ENCODE measurements at places on chromosomes 3 and 15.

GRCh38 chr15:55588070-55588814 is at the start of gene PYGO1:
PYGO1 (minus strand) TSS chr15:55588345; CDS start chr15:55587883, 462 bp downstream.
- H3K27ac ChIP-seq: peak within 1 kb of the TSS; percentile 69
- H3K36me3 ChIP-seq: no peaks in the 10 kb centered on the region
- H3K4me3 ChIP-seq: peak within 1 kb of the TSS; percentile 43

DNA sequence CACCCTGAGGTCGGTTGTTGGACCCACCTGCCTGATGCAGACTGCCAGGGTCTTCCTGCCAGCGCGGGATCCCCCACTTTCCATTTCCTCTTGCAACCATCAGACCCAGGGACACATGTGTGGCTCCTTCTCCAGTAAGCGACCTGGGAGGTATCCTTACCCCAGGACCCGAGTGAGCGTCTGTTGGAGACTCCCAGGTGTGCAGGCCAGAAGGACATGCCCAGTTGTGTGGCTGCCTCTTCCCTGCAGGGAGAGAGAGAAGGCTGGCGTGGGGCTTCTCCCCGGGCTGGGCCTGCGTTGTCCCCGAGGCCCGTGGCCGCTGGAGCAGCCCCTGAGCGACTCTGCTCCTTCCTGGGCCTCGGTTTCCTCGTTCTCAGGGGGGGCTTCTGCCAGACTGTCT is 56.8 kb downstream of the APBA2 start:
- no peak overlapping the region for H3K27ac ChIP-seq
- no peaks in the 10 kb centered on the region for H3K27me3 ChIP-seq
- no peak for DNase-seq
- H3K4me3 ChIP-seq: no peak overlapping the region
- H3K36me3 ChIP-seq: no peaks in the 10 kb centered on the region
- H3K4me1 ChIP-seq: no peaks in the 10 kb centered on the region

- no peaks in the 10 kb centered on the region for H3K4me1 ChIP-seq
- no peaks in the 10 kb centered on the region for H3K27me3 ChIP-seq
- H3K4me3 ChIP-seq: no peak overlapping the region
- H3K27ac ChIP-seq: no peak overlapping the region
Measured at GRCh38 chr3:189720736-189721417, 89.7 kb downstream of the TP63 start.

GRCh38 chr15:90871139-90871715 is 2.8 kb downstream of the FURIN start:
- DNase-seq: no peak
- peak overlapping the region; percentile 96 for H3K27ac ChIP-seq
- peak overlapping the region; percentile 71 for H3K4me3 ChIP-seq

- no peak overlapping the region for H3K4me3 ChIP-seq
- H3K27ac ChIP-seq: no peak overlapping the region
- H3K4me1 ChIP-seq: no peaks in the 10 kb centered on the region
- H3K27me3 ChIP-seq: no peaks in the 10 kb centered on the region
- no peaks in the 10 kb centered on the region for H3K36me3 ChIP-seq
- no peak for DNase-seq
Measured at GRCh38 chr3:54538346-54538745, 389.5 kb downstream of the LRTM1 start.

- H3K4me3 ChIP-seq: no peak overlapping the region
- no peak for DNase-seq
- H3K27ac ChIP-seq: no peak overlapping the region
- H3K4me1 ChIP-seq: no peaks in the 10 kb centered on the region
- no peaks in the 10 kb centered on the region for H3K36me3 ChIP-seq
Measured at GRCh38 chr15:99141943-99142342, 37.1 kb downstream of the SYNM start.

GRCh38 chr3:175185903-175186302 is 326.8 kb downstream of the NAALADL2 start:
- no peak overlapping the region for H3K27ac ChIP-seq
- H3K4me1 ChIP-seq: no peaks in the 10 kb centered on the region
- H3K27me3 ChIP-seq: no peaks in the 10 kb centered on the region
- DNase-seq: no peak

GRCh38 chr15:79987569-79987955 is 16.6 kb upstream of the BCL2A1 start:
- H3K4me1 ChIP-seq: peaks cover 41% of the 10 kb centered on the region

DNA sequence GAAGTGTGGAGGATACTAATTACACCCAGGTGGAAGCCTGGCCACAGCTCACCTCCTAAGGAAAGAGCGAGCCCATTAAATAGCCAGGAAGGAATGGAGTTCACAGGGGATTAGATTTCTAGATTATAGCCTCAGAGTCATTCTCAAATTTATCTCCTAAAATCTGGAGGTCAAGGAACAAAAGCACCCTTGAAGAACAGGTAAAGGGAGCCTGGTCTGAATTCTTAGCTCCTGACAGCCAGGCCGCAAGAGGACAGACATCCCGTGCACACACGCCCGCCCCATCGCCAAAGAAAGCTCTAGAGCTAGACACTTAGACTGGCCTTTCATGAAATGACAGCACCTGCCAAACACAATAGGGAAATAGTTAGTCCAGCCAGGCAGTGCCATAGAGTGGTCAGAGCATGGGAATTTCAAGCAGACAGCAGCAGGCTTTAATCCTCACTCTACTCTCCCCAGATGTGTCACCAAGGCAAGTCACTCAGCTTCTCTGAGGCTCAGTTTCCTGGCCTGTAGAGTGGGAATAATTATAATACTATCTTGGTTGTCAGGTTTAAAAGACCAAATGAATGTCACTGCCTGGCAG is 59.2 kb downstream of the LIPC start:
- H3K27ac ChIP-seq: no peak overlapping the region
- no peak overlapping the region for H3K4me3 ChIP-seq
- no peaks in the 10 kb centered on the region for H3K36me3 ChIP-seq

GRCh38 chr15:69887009-69887408 is 210.7 kb downstream of the TLE3 start:
- peaks cover 13% of the 10 kb centered on the region for H3K27me3 ChIP-seq
- no peak for DNase-seq
- no peak overlapping the region for H3K27ac ChIP-seq
- no peaks in the 10 kb centered on the region for H3K4me1 ChIP-seq
- no peaks in the 10 kb centered on the region for H3K36me3 ChIP-seq

GRCh38 chr15:76464247-76464646 is 127.7 kb downstream of the ISL2 start:
- H3K27ac ChIP-seq: no peak overlapping the region
- no peak for DNase-seq
- H3K27me3 ChIP-seq: no peaks in the 10 kb centered on the region
- no peak overlapping the region for H3K4me3 ChIP-seq
- no peaks in the 10 kb centered on the region for H3K36me3 ChIP-seq
- H3K4me1 ChIP-seq: no peaks in the 10 kb centered on the region

DNA sequence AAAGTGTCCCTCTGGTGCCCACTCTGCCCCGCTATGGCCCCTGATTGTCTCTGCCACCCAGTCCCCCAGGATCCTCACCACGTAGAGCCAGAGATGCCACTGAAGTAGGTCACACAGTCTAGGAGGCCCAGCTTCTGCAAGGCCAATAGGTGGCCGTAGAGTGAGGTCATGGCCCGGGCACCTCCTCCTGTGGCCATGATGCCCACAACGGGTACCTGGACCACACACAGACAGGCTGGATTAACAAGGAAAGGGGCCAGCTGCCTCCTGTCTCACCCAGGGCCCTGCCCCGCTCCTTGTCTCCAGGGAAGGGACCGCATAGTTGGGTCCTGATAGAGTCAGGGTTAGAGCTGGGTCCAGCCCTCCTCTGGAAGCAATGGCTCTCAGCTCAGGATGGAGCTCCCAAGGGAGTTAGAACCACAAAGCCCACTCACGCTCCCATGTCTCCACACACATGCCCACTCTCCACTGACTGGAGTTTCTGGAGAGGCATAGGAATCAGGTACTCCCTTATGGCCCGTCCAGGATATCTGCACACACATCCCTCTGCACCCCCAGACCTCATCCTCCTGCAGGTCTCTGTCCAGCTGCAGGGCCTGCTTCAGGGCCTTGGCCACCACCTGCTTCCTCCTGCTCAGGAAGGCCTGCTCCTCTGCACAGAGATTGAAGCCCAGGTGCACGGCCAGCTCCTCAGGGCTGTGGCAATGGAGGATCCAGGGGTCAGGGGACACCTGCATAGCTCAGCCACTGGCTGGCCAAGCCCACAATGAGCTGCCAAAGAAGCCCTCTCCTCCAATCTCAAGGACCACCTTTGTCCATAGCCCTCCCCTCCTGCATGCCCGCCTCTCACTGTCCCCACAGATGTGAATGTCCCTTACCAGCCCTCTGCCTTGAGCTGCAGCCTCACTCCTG is 13.2 kb downstream of the PLA2G4D start:
- no peak for DNase-seq
- H3K27ac ChIP-seq: no peak overlapping the region
- H3K4me3 ChIP-seq: no peak overlapping the region
- H3K36me3 ChIP-seq: no peaks in the 10 kb centered on the region
- H3K27me3 ChIP-seq: peaks cover 7% of the 10 kb centered on the region

GRCh38 chr3:47005212-47006144 is 26.0 kb downstream of the NBEAL2 start:
- peaks cover 4% of the 10 kb centered on the region for H3K4me1 ChIP-seq
- no peaks in the 10 kb centered on the region for H3K36me3 ChIP-seq
- no peak overlapping the region for H3K27ac ChIP-seq
- H3K27me3 ChIP-seq: no peaks in the 10 kb centered on the region

DNA sequence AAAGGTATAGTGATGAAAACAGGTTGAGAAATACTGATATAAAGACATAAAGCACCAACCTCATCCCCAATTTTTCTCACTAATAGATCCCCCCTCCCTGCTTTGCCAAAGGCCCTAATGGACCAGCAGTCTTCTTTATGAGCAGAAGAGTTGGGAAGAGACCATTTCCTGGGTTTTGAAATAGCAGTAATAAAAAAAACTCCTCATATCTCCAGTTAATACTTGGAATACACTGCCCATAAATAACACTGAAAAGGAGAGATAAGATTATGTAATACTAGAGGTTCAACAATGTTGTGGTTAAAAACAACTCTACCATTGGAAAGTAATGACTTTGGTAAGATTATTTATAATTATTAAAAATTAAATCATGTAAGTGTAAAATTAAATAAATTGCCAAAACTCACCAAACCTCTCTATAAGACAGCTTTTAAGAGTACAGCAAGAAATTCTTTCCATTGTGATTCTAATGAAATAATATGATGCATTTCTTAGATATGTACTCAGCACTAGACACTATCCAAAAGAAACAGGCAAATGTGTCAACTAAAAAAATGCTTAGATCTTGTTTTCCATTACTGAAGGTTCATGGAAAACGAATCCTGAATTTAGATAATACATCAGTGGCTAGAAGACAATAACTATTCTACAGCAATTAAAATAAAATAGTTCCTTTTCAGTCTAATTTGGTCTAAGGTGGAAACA is 88.2 kb downstream of the FAIM start:
- DNase-seq: no peak
- H3K36me3 ChIP-seq: no peaks in the 10 kb centered on the region
- H3K27me3 ChIP-seq: no peaks in the 10 kb centered on the region
- H3K4me3 ChIP-seq: no peak overlapping the region

DNA sequence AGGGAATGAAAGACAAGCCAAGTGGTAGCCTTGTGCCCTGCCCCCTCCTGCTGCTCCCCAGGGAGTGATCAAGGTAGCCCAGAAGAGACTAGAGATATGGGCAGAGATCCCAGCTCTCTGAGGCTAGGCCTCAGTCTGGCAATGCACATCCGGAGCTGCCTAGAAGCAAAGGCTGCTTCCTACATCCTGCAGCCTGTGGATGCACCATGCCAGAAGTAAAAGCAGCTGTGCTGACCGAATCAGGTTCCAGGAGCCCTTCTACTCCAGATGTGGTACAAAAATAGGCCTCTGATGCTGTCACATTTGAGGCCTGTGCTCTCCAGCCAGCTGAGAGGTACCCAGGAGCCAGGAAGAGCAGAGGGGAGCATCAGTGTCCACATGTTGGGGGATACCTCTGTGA is 16.0 kb downstream of the TRAIP start:
- H3K4me1 ChIP-seq: peaks cover 2% of the 10 kb centered on the region
- peaks cover 3% of the 10 kb centered on the region for H3K36me3 ChIP-seq
- no peaks in the 10 kb centered on the region for H3K27me3 ChIP-seq

DNA sequence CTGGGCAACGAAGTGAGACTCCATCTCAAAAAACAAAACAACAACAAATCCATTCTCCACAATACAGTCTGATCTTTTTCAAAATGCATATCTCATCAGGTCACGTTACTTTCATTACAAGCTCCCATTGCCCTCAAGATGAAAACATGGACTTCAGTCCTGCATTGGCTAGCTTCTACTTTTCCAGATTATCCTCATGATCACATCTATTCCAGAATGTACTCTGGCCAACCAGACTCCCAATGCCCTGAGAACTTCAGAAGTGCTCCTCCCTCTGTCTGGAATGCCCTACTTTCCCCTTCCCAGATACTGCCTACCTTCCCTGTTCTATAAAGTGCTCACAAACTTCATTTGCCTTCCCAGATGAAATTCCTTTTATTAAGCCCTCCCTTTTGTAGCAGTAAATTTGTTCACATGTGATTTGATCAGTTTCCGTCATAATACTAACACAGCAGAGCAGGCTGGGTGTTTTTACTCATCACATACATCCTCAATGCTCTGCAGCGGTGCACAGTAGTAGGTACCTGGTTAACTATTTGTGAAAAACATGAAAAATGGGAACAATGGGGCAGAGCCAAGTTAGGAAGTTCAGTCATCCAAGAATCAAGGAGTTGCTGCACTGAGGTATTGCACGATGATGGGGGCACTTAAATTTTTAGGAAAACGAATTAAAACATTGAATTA is 5.3 kb downstream of the RPL22L1 start:
- H3K27ac ChIP-seq: no peak overlapping the region
- H3K4me1 ChIP-seq: peaks cover 34% of the 10 kb centered on the region
- H3K27me3 ChIP-seq: no peaks in the 10 kb centered on the region

DNA sequence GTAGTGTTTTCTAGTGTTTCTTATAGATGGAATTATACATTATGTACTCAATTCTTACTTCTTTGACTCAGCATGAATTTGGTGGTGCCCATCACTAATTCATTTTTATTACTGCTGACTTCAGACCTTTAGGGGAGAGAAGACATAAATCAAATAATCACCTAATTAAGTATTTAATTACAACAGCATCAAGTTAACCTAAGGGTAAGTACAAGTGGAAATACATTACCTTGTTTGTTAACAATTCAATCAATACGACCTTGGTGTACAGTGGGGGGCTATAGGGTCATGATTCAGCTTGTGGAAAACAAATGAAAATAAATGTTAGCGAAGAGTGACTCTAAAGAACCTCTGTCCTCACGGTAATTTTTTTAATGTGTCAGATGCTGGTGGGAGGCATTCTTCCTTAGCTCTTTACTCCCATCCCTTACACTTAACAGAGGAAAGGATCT is 538 bp upstream of the CAPN7 start:
- peaks cover 13% of the 10 kb centered on the region for H3K4me1 ChIP-seq
- peak overlapping the region; percentile 92 for H3K27ac ChIP-seq
- no peaks in the 10 kb centered on the region for H3K27me3 ChIP-seq
- no peak for DNase-seq
- H3K4me3 ChIP-seq: peak overlapping the region; percentile 75

GRCh38 chr3:194711913-194712312 is 26.2 kb downstream of the FAM43A start:
- no peaks in the 10 kb centered on the region for H3K27me3 ChIP-seq
- H3K4me1 ChIP-seq: no peaks in the 10 kb centered on the region
- no peak overlapping the region for H3K4me3 ChIP-seq
- H3K36me3 ChIP-seq: no peaks in the 10 kb centered on the region
- H3K27ac ChIP-seq: no peak overlapping the region

GRCh38 chr3:134709561-134710312 is 58.9 kb upstream of the KY start:
- no peak for DNase-seq
- H3K27ac ChIP-seq: no peak overlapping the region
- H3K4me3 ChIP-seq: no peak overlapping the region
- H3K4me1 ChIP-seq: no peaks in the 10 kb centered on the region
- H3K36me3 ChIP-seq: no peaks in the 10 kb centered on the region
- H3K27me3 ChIP-seq: no peaks in the 10 kb centered on the region
